ENCODE measurements at places on chromosomes 2 and 18. TPM values are rescaled to one million over a fixed set of nuclear protein-coding genes. Genes with fewer than 3 reads are reported as not detected.

The ERMN gene
- 1.6 TPM for total RNA-seq

The PAX8 gene
- total RNA-seq, result 607 TPM

The WNT10A gene
- total RNA-seq, result 10.2 TPM

The TRPM8 gene
- 2.5 TPM for total RNA-seq

The MZT2A gene
- total RNA-seq, result 65.3 TPM

The PIAS2 gene
- total RNA-seq, result 41.2 TPM

The SLC9A2 gene
- total RNA-seq, result 5.9 TPM

GRCh38 chr2:178700922-178701342, 106.3 kb downstream of the TTN start:
- DNase-seq, result no peak

GRCh38 chr18:56869189-56869777, 218.1 kb downstream of the WDR7 start:
- no peak for DNase-seq

- no peak for DNase-seq
Observed at GRCh38 chr2:55952415-55952814, 28.8 kb upstream of the EFEMP1 start.

DNA sequence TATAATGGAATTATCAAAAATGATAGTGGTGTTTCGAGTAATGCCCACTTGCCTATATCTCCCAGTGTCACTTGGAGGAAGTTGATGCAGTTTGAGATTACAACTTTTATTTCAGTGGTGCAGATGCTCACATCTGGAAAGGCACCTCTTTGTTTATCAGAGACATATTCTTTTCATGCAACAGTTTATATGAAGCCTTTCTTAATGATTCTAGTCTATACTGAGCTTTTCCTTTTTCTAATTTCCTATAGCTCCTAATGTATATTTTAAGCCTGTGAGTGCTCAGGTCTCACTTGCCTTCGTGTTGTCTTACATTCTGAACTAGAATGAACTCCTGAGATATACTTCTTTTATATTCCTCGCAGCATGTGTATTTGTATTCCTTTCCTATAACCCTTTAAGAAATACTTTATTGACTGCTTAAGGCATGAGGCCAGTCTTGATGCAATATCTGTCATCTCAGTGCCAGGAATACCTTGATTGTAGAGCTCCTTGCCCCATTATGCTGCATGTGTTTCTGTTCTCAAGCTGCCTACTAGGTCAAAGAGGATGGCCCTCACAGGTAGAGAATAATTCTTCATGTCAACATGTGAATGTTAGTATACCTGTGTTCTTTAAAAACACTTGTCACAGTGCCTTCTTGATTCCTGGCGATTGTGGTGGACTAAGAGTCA, 52.6 kb downstream of the VRK2 start:
- DNase-seq, result no peak

GRCh38 chr18:48552130-48552529, 13.3 kb downstream of the CTIF start:
- no peak for DNase-seq

- DNase-seq, result no peak
Observed at GRCh38 chr2:170862286-170862902, 45.7 kb downstream of the GAD1 start.

All from kidney (tissue), 22 donors.